ENCODE measurements at places on chromosomes 16 and 17.
A peak's percentile ranks its signal among the peaks of the same experiment; 100 is the strongest.

GRCh38 chr17:50898369-50899004, 32.3 kb upstream of the TOB1 start:
- DNase-seq, result no peak

- DNase-seq, result peak; percentile 91
Measured at GRCh38 chr17:14605267-14605599, 304.4 kb downstream of the HS3ST3B1 start.

GRCh38 chr17:78709119-78709681, 72.9 kb downstream of the CYTH1 start:
- DNase-seq, result no peak

- DNase-seq, result peak; percentile 39
Measured at GRCh38 chr17:70344386-70345060, 175.2 kb downstream of the KCNJ2 start.

GRCh38 chr17:46176975-46177374, 16.3 kb downstream of the KANSL1 start:
- DNase-seq, result no peak

- DNase-seq, result no peak
Measured at GRCh38 chr17:80339118-80339517, 75.8 kb upstream of the ENDOV start.

- peak; percentile 92 for DNase-seq
Measured at GRCh38 chr17:82273327-82274133, at the start of gene CSNK1D. Gene CSNK1D (minus strand): TSS chr17:82273700. CDS start chr17:82273381, 319 bp downstream.

GRCh38 chr16:75010427-75010826, 11.6 kb downstream of the ZNRF1 start:
- no peak for DNase-seq

DNA sequence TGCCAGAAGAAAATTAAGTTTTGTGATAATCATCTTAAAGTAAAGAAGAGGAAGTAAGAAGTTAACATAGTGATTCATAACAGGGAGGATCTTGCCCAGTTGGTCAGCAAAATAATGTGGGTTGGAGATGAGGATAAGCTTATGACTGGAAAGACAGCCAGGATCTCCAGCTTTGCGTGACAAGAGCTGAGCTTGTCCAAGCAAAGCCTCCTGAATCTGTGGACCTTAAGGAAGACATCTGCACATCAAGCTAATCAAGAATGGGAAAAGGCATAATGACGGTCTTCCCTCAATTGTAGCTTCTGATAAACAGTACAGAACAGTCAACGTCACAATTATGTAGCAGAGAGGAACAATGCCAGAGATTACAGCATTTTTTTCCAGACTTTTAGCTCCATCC, 744.7 kb upstream of the GOT2 start:
- DNase-seq, result no peak

GRCh38 chr16:641326-642188, at the start of gene MCRIP2:
Gene MCRIP2 (plus strand): TSS chr16:641828. CDS start chr16:641992, 164 bp downstream.
- peak; percentile 97 for DNase-seq

- no peak for DNase-seq
Measured at GRCh38 chr16:81179219-81179618, 59.3 kb upstream of the BCO1 start.

- peak; percentile 50 for DNase-seq
Measured at GRCh38 chr16:2663553-2664546, 18.5 kb upstream of the KCTD5 start.

DNA sequence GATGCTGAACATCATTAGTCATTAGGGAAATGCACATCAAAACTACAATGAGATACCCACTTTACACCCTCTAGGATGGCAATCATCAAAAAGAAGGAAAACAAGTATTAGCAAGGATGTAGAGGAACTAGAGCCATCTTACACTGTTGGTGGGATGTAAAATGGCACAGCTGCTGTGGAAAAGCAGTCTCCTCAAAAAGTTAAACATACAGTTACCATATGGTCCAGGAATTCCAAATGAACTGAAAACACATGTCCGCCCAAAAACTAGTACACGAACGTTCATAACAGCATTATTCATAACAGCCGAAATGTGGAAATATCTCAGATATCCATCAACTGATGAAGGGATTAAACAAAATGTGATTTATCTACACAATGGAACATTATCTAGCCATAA, 7.0 kb downstream of the FBF1 start:
- no peak for DNase-seq

DNA sequence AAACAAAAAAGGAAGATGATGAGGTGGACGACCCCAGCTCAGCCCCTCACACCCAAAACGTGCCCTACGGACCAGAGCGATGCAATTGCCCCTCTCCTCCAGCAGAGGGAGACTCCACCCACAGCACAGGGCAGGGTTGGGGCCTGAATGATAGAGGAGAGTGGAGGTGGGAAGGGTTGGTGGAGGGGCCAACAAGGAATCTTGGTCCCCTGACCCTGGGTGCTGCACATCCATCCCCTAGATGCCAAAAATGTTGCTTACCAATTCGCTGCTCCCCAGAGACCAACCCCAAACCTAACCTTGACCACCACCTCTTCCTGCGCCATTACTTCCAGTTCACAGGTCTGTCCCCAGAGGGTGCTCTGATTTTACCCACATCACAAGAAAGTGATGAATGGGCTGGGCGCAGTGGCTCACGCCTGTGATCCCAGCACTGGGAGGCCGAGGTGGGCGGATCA, 12.9 kb downstream of the P2RX5 start:
- DNase-seq, result peak; percentile 67

All from suppressor macrophage (primary cell).